Uterus (tissue), 4 donors: ENCODE measurements at places on chromosomes 16 and 17. TPM values are rescaled to one million over a fixed set of nuclear protein-coding genes. Genes with fewer than 3 reads are reported as not detected.

Gene SPATA22
- not detected for total RNA-seq

Gene ST6GALNAC1
- total RNA-seq = 4.6 TPM

Gene OTOP3
- total RNA-seq = not detected

Gene HES7
- not detected for total RNA-seq

Gene TAC4
- total RNA-seq = 1.3 TPM

Gene GUCY2D
- 0.14 TPM for total RNA-seq

Gene BAIAP3
- 1.8 TPM for total RNA-seq

Gene CENPX
- 212 TPM for total RNA-seq

Gene TMIGD1
- total RNA-seq = not detected

Gene RANGRF
- 39.6 TPM for total RNA-seq

Gene SYT17
- total RNA-seq = 3.1 TPM

Gene CIBAR2
- 2.4 TPM for total RNA-seq

Gene SDR42E1
- under 0.01 TPM for total RNA-seq

Gene NACA2
- not detected for total RNA-seq
